ENCODE measurements at places on chromosomes 7 and 10. TPM values are rescaled to one million over a fixed set of nuclear protein-coding genes. Genes with fewer than 3 reads are reported as not detected.

Gene NDUFB2
- 433 TPM for polyA plus RNA-seq

DNA sequence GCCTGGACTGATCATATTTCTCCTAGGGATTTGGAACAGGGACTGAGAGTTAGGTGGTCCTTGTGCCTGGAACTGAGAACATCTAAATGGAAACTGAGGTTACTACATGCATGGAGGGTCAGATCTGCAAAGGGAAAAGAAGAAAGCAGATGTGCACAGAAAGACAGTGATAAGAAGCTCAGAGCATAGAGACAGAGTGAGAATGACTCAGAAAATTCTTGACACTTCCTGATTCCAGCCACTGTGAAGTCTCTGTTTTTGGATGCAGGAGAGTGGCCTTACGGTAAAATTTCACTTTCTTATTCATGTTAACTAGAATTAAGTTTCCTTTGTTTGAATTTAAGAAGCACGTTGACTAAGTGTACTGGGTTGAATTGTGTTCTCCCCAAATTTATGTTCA lies 241.7 kb downstream of the TMEM26 start:
- H3K4me1 ChIP-seq: no peaks in the 10 kb centered on the region
- no peak overlapping the region for H3K4me3 ChIP-seq
- no peak for DNase-seq
- H3K27ac ChIP-seq: no peak overlapping the region
- H3K36me3 ChIP-seq: no peaks in the 10 kb centered on the region
- peaks cover 5% of the 10 kb centered on the region for H3K27me3 ChIP-seq

GRCh38 chr7:42175834-42176723 lies 60.9 kb downstream of the GLI3 start:
- no peak overlapping the region for H3K4me3 ChIP-seq
- H3K4me1 ChIP-seq: no peaks in the 10 kb centered on the region
- H3K36me3 ChIP-seq: no peaks in the 10 kb centered on the region
- no peak for DNase-seq

- no peak overlapping the region for H3K4me3 ChIP-seq
- no peaks in the 10 kb centered on the region for H3K27me3 ChIP-seq
- no peaks in the 10 kb centered on the region for H3K36me3 ChIP-seq
- no peak for DNase-seq
- no peak overlapping the region for H3K27ac ChIP-seq
- peaks cover 8% of the 10 kb centered on the region for H3K4me1 ChIP-seq
Measured at GRCh38 chr10:61400524-61400923, 52.7 kb downstream of the TMEM26 start.
